ENCODE measurements at places on chromosomes 1 and 21.
A peak's percentile ranks its signal among the peaks of the same experiment; 100 is the strongest.

GRCh38 chr1:8084913-8085312 is 58.8 kb upstream of the ERRFI1 start:
- DNase-seq, result no peak

DNA sequence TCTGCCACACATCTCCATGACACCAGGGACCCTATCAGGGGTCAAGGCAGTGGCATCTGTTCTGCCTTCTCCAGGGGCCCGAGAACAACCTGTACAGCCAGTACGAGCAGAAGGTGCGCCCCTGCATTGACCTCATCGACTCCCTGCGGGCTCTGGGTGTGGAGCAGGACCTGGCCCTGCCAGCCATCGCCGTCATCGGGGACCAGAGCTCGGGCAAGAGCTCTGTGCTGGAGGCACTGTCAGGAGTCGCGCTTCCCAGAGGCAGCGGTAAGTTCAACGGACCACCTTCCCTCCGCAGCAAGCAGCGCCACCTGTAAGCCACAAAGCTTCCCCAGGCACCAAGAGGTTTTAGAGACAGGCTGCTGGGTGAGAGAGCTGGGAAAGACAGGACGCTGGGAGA is 15.9 kb downstream of the MX2 start:
- no peak for DNase-seq

DNA sequence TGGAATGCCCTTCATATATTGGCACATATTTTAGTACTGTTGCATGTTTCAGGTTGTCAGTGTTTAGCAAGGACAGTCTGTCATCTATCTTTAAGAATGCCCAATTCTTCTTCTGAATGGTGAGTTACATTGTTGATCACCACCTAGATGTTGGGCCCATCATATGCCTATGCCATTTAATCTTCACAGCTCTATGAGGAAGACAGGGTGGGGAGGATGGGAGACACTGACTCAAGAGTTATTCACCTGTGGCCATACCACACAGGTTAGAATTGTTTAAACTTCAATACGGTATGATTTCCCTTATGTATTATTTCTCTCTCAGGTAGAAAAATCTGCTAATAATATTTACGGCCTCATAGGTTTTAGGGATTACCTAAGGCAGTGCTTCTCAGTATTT is 44.8 kb downstream of the MPZL1 start:
- DNase-seq, result no peak

- no peak for DNase-seq
These were observed 6.4 kb upstream of the GUCA2B start for GRCh38 chr1:42146626-42147320.

DNA sequence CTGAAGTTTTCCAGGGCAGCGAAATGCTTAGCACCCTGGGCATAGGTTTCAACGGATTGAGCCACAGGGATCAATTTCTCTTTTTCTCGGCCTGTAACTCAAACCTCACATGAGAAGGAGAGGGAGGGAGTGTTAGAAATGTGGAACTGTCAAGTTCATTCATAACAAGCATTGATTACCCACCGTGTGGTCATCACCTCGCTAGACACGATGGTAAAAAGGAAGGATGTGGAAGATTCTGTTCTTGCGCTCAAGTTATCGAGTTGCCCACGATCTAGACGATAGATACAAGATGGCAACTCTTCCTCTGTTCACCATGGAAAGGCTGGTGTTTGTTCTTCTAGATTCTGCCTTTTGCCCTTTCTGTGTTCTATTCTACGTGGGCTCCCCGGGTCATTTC is 4.0 kb upstream of the RCAN3 start:
- DNase-seq, result no peak

DNA sequence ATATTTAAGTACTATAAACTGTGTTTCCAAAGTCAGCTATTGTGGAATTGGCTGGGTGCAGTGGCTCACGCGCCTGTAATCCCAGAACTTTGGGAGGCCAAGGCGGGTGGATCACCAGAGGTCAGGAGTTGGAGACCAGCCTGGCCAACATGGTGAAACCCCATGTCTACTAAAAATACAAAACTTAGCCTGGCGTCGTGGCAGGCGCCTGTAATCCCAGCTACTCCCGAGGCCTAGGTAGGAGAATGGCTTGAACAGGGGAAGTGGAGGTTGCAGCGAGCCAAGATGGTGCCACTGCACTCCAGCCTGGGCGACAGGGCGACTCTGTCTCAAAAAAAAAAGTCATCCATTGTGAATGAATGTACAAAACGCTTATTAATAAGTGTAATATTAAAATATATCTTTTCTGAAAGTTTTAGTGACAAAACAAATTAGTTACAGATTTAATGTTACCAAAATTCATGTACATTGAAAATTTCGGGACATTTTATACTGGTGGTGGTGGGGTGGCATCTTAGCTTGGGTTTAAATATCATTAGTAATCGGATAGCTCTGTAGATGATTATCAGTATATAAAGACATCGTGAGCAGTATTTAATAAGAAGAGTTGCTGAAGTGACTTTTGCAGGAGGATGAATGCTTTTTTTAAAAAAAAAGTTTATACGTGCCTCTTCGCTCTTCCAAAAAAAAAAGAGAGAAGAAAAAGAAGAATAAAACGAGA is 503 bp upstream of the SRSF11 start:
- DNase-seq, result no peak

GRCh38 chr21:42649122-42650032 is 4.0 kb upstream of the PDE9A start:
- DNase-seq, result no peak

GRCh38 chr1:156117414-156118176 is 3.1 kb downstream of the LMNA start:
- no peak for DNase-seq

DNA sequence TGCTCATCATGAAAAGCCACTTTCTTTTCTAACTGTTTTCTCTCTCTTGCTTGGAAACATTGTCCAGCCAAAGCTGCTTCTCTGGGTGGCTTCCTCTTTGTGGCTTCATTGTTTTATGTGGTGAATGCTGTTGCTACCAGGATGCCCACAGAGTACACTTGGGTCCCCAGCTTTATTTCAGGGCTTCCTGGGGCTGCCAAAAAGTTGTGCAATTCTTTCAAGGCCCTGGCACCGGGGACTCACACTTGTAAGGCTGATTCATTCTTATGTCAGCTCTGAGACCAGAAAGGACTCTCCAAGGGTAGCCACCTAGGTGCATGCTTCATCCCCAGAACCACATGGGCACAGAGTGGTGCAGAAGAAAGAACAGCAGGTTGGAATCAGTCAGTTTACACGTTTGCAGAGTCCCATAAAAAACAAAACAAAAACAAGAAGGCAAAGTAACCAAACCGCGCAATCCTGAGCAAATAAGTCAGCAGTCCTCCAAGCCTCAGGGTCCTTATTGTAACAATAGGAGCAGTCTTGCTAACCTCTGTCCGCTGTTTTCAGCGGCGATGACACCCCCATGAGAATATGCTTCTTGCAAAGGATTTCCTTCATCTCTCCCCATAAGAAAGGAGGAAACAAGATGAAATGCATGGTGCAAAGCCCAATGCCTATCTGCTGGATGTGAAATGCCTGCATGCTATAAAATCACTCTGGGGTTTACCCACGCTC is 89.9 kb upstream of the SSX2IP start:
- no peak for DNase-seq

GRCh38 chr1:191889623-191890003 is 268.6 kb upstream of the RGS18 start:
- DNase-seq, result no peak

- no peak for DNase-seq
These were observed 58.4 kb downstream of the VPS26C start for GRCh38 chr21:37208741-37209225.

DNA sequence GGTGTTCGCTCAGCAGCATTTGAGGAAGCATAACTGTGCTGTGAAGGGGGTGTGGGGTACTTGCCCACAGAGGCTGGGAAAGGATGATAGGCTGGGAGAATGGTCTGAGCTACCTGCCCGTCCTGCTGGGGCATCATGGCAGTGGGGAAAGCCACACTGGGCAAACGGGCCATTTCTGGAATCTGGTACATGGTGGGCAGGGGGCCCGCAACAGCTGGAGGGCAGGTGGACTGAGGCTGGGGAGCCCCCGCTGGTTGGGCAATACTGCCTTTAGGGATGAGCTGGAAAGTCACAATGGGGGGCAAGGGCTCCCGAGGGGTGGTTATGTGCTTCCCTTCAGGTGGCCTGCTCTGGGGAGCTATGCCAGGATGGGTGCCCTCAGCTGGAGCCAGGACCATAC is 19.2 kb upstream of the ADAM30 start:
- no peak for DNase-seq

DNA sequence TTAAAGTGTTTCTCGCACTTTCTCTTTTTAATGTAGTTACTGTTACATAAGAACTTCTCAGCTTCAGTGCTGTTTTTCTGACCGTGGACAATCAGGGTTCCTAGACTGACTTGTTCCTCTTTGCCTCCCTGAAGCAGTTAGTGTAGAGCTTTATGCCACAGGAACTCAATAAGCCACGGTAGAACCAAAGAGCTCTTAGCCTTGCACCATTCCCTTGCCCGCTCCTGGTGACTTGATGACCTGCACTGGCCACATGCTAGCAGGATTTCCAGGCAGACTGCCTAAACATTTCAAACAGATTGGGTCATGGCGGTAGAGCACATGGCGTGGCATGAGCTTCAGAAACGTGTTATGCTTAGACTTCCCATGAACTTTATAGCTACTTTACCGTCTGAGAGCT is 18.8 kb upstream of the FASLG start:
- no peak for DNase-seq

DNA sequence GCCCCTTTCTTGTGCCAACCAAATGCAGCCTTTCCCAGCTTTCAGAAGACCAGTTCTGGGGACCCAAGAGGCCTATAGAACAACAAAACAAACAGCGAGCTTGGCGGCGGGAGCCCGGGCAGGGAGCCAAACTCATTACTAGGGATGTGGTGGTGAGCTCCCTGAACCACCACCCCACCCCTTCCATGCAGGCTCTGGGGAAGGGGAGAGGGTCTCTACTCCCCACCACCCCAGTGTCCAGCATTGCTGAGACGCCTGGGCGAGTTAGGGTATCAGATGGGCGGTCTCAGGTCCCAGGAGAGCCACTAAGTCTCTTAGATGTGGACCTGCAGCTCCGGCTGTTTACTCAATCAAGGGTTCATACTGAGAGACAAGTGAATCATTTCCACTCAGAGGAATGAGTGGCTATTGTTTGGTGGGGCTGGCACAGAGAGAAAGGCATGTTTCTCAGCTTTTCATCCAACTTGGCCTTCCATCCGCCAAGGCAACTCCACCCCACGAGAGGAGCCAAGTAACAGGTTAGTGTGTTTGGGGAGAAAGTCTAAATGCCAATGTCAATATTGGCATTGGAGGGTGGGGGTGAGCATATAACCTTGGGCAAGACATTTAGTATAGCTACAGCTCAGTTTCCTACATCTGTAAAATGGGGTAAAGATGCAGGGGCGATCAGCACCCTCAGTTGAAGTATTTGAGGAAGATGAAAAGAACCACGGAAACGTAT is 40.9 kb downstream of the PLXNA2 start:
- no peak for DNase-seq

- DNase-seq, result no peak
These were observed 47.5 kb upstream of the TDRD10 start for GRCh38 chr1:154454386-154455120.

GRCh38 chr1:97245682-97246081 is 524.1 kb downstream of the PTBP2 start:
- no peak for DNase-seq

DNA sequence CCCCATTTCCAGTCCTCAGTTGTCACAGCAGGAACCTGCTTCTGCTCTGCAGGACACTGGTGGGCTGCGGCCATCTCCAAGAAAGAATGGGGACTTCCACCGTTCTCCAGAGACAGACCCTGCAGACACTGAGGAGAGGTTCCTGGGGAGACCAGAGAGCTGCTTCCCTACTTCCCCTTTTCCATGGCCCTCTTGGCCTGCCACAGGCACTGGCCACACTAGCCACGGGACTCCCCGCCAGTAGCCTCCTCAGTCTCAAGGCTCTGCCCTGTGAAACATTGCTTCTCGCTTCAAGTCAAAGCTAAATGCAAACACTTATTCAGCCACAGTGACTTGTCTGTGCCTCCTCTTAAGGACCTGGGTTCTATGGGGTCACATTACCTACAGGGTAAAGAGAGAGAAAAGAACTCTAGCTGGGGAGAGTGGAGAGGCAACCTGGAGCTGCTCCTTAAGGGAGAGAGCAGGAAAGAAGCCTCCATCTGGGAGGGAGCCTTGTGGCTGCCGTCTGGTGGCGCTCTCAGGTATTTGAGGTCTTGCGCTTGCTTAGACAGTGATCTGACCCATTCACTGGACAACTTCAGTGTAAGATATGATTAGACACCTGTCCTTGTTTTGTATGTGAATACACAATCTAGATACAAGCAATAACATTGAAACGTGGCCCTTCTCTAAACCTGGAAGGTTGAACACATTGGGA is 5.4 kb upstream of the SLAMF8 start:
- no peak for DNase-seq

- no peak for DNase-seq
These were observed 50.2 kb downstream of the LAMC2 start for GRCh38 chr1:183236158-183236725.

GRCh38 chr1:170765712-170766330 is 101.9 kb downstream of the PRRX1 start:
- DNase-seq, result peak; percentile 17

- DNase-seq, result no peak
These were observed 776 bp downstream of the ITSN1 start for GRCh38 chr21:33642896-33643657.

GRCh38 chr1:62417351-62417999 is 19.4 kb upstream of the USP1 start:
- DNase-seq, result no peak

GRCh38 chr1:156838972-156839371 is 19.9 kb downstream of the INSRR start:
- DNase-seq, result no peak

DNA sequence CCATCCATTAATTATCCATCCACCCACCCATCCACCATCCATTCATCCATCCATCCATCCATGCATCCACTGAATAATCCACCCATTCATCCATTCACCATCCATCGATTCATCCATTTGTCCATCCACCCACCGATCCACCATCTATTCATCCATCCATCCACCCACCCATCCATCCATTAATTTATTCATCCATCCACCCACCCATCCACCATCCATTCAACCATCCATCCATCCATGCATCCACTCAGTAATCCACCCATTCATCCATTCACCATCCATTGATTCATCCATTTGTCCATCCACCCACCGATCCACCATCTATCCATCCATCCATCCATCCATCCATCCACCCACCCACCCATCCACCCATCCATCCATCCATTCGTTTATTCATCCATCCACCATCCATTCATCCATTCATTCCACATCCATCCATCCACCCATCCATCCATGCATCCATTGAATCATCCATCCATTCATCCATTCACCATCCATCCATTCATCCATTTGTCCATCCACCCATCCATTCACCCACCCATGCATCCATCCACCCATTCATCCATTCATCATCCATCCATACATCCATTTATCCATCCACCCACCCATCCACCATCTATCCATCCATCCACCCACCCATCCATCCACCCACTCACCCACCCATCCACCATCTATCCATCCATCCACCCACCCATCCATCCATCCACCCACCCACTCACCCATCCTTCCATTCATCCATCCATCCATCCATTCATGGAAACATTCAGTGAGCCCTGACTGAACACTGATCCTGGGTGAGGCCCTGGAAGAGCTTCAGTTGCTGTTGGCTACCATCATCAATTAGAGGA is 83.4 kb upstream of the ARHGEF16 start:
- DNase-seq, result no peak

- DNase-seq, result no peak
These were observed 61.1 kb upstream of the ANGPTL1 start for GRCh38 chr1:178931858-178932551.

Data from AG04449 (cell line).